Renal cortex interstitium (tissue), 15 donors: ENCODE measurements at places on chromosomes 16 and 17. TPM values are rescaled to one million over a fixed set of nuclear protein-coding genes. Genes with fewer than 3 reads are reported as not detected.

The C1QTNF8 gene
- not detected for polyA plus RNA-seq

- DNase-seq, result peak; percentile 50
Measured at GRCh38 chr17:33328129-33328528, 35.0 kb upstream of the ASIC2 start.

DNA sequence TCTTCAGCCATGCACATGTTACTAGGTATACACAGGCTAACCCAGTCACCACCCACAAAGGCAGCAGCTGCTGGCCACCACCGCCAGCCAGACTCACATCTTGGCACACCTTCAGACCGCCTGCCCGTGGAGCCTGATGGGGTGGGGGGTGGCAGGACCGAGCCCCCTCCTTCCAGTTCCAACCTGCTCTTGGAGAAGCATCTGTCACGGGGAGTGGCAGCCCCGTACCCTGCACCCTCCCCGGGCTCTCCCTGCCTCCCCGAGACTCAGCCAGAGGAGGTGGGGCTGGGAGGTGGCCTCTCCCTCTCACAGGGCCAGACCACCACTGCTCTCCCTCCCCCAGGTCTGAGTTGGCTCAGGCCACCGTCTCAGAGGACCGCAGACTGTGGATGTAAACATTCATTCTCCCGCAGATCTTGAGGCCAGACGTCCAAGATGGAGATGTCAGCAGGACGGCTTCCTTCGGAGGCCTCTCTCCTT lies 11.3 kb upstream of the RBFOX3 start:
- DNase-seq, result no peak

- peak; percentile 73 for DNase-seq
Measured at GRCh38 chr17:5078106-5079028, at the start of gene ZFP3. Gene ZFP3, plus strand, starts transcription at chr17:5078467. Its CDS starts 13,038 bp downstream, at chr17:5091505.

The FAM171A2 gene
- 23.9 TPM for polyA plus RNA-seq
